Left lung (tissue), 14 donors: ENCODE measurements at places on chromosomes 16 and 17. TPM values are rescaled to one million over a fixed set of nuclear protein-coding genes. Genes with fewer than 3 reads are reported as not detected.

LHX1 gene
- not detected for total RNA-seq

MYCBPAP gene
- 1.4 TPM for total RNA-seq

FOXL1 gene
- 0.99 TPM for total RNA-seq

GSG1L2 gene
- total RNA-seq: not detected

HOXB2 gene
- 9.7 TPM for total RNA-seq

CCDC43 gene
- 20.3 TPM for total RNA-seq

HSD11B2 gene
- 3.9 TPM for total RNA-seq

CDRT15 gene
- total RNA-seq: not detected

ATP2A1 gene
- 0.38 TPM for total RNA-seq

SPATA32 gene
- not detected for total RNA-seq

INTS2 gene
- 12.5 TPM for total RNA-seq

KRTAP1-5 gene
- total RNA-seq: not detected

MMP28 gene
- total RNA-seq: 95.0 TPM

LAT gene
- total RNA-seq: 5.8 TPM

RNF166 gene
- 54.0 TPM for total RNA-seq

TMEM235 gene
- total RNA-seq: not detected

AXIN2 gene
- 25.0 TPM for total RNA-seq

ZNF205 gene
- 11.8 TPM for total RNA-seq

TRPV2 gene
- 58.0 TPM for total RNA-seq

MAPT gene
- 1.9 TPM for total RNA-seq

KCNG4 gene
- total RNA-seq: not detected

PRR35 gene
- not detected for total RNA-seq

ZNF385C gene
- 0.50 TPM for total RNA-seq

ANKRD40CL gene
- total RNA-seq: not detected
